ENCODE measurements at places on chromosomes 16 and 17.

DNA sequence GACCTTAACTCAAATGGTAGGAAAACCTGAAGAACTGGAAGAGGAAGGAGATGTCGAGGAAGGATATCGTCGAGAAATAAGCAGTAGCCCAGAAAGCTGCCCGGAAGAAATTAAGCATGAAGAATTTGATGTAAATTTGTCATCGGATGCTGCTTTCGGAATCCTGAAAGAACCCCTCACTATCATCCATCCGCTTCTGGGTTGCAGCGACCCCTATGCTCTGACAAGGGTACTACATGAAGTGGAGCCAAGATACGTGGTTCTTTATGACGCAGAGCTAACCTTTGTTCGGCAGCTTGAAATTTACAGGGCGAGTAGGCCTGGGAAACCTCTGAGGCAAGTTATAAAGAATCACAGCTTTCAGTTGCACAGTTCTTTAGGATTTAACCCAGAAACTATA, 15.5 kb downstream of the ERCC4 start:
- no peak for DNase-seq

- DNase-seq, result no peak
Measured at GRCh38 chr16:72975809-72976437, 72.0 kb downstream of the ZFHX3 start.

- no peak for DNase-seq
Measured at GRCh38 chr16:53518550-53519416, 15.8 kb upstream of the AKTIP start.

- DNase-seq, result no peak
Measured at GRCh38 chr16:1536601-1537000, 3.1 kb downstream of the TMEM204 start.
